ENCODE measurements at places on chromosomes 2 and 18.

GRCh38 chr2:86305915-86306254 lies 31.5 kb downstream of the REEP1 start:
- DNase-seq = no peak

DNA sequence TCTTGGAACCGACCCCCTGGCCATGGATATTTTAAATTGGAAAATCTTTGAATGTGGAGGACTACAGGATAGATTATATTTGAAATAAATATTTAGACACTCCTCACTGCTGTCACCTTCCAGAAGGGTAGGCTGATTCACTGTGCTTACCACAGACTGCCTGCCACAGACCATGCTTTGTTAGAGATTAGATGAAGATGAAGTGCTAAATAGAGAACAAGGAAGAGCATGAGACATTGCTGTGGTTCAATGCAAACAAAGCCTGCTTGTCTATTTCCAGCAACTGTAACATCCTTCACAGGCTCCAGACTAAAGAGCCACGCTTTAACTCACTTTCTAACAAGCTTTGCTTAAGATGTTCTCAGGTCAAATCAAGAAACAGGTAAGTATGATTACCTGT lies 81.0 kb upstream of the TMEM17 start:
- no peak for DNase-seq

GRCh38 chr2:17311106-17311619 lies 207.1 kb downstream of the RAD51AP2 start:
- DNase-seq = no peak

DNA sequence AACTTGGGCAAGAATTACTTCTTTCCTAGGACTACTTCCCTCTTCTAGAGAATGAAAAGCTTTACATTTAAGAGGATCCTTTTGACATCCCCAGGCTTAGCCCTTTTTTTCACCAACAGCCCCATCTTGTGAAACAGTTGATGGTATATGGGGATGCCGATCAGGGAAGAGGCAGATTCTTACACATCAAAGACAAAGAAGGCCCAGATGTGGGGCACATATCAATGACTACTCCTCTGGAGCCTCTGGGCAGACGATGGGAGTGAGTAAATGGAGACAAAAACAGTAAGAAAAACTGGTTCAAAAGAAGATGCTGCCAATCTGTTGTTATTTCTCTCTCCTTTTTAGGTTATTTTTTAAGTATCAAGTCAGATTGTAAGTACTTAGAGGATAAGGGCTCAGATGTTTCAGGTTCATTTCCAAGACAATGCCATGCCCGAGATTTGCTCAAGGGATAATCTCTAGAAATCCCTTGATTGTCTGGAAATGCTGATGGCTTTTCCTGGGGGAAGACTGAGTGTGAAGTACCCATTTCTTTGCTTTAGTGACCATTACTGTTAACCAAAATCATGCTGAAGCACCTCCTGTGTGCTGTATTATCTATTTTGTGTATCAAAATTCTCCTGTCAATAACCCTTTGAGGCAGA lies 117.5 kb downstream of the EPHA4 start:
- DNase-seq = no peak

DNA sequence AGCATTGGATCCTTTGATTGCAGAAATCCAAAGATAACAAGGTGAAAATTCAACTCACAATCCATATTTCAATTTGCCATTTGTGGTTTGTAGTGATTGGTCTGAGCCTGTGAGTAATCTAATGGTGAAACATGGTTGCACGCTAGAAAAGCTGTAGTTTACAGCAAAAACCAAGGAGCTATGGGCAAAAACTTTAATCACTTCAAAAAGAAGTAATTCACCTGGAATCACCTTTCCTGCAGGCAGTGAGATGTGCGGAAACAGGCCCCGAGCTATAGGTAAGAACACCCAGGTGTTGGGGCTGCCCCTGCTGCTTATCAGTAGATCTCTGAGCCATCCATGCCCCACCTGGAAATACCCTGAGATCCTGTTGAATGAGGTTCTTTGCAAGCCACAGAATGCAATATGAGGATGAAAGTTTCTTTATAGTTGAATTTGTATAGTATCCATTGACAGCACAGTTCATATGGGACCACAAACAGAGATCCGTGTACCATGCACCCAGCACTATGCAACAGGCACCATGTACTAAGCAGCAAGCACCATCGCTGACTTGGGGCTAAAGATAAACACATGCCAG lies 208.2 kb downstream of the SPP2 start:
- DNase-seq = no peak
